GM12892 (cell line): ENCODE measurements at places on chromosomes 5 and 9.
A peak's percentile ranks its signal among the peaks of the same experiment; 100 is the strongest.

DNA sequence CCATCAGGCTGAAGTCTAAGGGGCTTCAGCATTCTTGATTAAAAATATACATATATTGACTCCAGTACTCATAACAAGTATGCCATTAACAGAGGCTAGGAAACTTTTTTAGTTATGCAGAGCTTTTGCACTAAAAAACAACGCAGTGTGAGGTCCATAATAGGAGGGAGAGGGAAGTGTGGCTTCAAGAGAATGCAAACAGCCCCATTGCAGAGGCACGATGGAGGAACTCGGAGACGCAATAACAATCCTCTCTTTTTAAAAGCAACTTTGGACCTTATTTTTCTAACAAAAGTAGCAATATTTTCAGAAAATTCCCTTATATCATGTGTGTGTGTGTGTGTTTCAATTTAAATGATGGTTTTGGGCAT, 150.0 kb upstream of the PTCH1 start:
- no peak for DNase-seq

- DNase-seq: no peak
Measured at GRCh38 chr5:170494041-170494440, 9.8 kb upstream of the KCNIP1 start.

- no peak for DNase-seq
Measured at GRCh38 chr5:58121391-58121790, 338.5 kb downstream of the PLK2 start.

DNA sequence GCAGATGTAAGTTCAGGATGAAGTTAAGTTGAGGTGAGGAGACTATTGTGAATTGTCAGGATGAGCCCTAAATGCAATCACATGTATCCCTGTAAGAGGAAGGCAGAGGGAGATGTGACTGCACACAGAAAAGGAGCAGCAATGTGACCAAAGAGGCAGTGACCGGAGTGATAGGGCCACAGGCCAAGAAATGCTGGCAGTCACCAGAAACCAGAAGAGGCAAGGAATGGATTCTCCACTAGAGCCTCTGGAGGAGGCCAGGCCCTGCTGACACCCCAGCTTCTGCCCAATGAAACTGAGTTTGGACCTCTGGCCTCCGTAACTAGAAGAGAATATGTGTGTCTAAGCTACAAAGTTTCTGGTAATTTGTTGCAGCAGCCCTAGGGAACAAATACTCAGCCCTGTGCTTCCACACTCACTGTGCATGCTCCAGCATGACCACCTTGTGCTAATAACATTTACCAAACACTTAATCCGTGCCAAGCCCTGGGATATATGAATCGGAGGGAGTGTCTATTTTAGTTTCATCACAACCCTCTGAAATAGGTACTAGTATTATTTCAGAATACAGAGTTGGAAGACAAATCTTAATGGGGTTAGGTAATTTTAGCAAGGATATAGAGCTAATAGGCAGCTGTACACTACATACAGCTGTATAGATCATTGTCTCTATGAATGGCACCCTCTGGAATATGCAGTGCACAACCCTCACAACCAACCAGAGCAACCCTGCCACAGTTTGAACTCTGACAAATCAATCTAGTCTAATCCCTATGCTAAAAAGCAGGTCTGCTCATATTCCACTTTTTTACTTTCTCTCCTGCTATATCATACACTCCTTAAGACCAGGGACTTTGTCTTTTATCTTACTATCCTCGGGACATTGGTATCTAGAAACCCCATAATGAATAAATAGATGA, 7.8 kb upstream of the GPX8 start:
- DNase-seq: no peak

DNA sequence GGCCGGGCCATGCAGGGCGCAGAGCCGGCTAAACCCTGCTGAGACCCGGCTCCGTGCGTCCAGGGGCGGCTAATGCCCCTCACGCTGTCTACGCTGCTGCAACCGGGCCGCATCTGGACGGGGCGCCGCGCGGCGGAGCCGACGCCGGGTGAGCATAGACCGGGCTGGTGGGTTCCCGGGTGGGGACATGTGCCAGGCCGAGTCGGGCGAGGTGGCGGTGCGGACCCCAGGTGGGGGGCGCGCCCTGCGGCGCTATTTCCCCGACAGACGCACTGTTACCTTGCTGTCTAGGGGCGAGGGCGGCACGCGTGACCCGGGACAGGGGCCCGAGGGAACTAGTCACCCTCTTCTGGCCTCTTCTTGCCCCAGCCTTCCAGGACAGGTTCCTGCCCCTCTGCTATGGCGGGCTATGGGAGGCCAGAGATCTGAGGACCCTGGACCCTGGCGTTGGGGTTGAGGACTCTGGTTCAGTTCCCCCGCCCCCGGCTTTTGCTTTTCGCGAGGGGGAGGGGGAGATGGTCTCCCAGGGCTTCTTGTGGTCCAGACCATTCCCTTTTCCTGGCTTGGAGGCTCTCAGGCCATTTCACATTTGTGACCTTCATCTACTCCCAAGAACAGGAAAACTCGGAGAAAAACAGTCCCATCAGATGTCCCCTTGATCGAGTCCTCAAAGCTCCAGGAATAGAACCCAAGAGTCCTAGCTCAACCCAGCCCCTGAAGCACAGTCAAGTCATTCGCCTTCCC, 536 bp downstream of the SLC27A4 start:
- DNase-seq: no peak

DNA sequence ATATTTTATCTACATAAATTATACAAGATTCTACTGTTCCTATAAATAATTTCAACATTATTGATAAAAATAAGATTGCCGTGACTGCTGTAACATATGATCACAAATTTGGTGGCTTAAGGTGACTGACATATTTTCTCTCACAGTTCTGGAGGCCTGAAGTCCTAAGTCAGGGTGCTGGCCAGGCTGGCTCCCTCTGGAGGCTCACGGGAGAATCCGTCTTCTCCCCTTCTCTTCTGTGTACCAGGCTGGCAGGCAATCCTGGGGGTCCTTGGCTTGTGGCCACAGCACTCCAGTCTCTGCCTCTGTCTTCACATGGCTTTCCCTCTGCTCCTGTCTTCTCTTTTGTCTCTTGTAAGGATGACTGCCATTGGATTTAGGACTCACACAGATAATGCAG, 31.7 kb upstream of the IRX2 start:
- no peak for DNase-seq

DNA sequence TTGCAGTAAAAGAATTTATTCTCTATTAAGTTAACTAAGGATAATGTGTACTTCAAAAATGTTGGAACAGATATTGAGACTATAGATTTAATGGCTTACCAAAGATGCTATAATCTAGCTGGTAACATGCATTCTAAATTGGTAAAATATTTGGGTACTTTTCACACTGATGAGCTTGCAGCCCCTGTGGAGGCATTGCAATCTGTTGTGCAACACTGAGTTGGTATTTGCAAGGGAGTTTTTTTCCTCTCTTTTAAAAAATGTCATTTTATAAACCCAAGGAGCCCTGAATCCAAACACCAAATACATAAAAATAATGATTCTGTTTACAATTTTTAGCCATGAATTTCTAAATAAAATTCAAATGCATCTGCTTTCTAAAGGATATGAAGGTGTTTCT, 944.8 kb downstream of the DTWD2 start:
- no peak for DNase-seq

DNA sequence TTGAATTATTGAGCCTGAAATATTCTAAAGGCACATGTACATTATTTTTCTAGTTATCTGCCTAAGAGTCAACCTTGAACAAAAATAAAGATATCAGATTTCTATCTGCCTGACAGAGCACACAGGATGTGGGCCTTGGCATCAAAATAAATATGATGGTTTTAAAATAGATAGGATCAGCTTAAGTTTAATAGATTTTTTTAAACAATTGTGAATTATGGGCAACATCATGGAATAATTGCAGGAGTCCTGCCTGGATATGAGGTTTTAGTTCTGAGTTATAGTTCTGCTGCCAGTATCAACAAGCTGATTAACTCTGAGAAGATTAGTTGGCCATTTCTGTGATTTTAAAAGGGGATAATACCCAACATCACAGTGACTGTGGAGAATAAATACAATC, 107.0 kb upstream of the PCA3 start:
- DNase-seq: no peak

DNA sequence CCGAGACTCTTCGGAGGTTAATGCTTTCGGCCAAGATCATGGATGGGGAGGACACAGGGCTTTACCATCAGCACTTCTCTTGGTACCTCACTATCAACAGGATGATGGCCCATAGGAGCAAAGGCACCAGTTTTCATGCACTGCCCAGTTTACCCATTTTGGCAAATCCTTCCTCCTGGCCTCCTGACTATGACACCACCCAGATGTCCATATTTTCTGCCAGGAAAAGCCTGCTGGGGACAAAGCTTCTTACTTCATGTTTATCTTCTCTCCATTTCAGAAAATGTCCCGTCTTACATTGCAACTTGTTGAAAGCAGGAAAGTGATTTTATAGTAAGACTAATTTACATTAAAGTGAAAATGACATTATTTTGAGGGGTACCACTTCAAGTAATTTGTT, 61.4 kb upstream of the GAS1 start:
- DNase-seq: no peak

DNA sequence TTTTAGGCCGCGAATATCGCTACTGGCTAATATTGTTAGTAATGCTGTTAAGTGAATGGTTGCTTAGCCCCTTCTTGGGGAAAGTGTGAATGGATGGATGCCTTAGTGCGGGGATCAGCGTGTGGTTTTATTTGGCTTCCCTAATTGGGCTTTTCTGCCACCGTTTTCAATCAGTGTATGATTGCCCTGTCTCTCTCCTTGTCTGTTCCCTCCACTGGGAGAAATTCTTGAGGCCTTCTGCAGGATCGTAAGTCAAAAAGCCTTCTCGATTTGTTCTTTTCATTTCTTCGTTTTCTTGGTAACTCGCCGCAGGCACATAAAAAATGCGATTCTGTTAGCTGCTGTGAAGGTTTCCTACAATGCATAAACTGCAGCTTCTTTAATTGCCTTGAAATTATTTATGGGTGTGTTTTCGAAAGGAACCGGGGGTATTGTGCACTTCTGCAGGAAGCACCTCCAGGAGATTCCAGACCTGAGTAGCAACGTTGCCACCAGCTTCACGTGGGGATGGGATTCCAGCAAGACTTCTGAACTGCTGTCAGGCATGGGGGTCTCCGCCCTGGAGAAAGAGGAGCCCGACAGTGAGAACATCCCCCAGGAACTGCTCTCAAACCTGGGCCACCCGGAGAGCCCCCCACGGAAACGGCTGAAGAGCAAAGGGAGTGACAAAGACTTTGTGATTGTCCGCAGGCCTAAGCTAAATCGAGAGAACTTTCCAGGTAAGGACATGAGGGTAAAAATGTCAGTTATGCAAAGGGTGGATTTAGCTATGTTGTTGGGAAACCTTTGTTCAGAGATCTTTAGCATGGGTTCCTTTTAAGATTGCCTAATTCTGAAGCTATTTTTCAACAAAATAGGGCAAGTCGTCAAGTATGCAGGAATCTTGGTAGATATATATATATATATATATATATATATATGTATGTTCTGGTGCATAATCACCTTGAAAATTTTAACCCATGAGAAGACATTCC, 700 bp downstream of the SKP2 start:
- no peak for DNase-seq

DNA sequence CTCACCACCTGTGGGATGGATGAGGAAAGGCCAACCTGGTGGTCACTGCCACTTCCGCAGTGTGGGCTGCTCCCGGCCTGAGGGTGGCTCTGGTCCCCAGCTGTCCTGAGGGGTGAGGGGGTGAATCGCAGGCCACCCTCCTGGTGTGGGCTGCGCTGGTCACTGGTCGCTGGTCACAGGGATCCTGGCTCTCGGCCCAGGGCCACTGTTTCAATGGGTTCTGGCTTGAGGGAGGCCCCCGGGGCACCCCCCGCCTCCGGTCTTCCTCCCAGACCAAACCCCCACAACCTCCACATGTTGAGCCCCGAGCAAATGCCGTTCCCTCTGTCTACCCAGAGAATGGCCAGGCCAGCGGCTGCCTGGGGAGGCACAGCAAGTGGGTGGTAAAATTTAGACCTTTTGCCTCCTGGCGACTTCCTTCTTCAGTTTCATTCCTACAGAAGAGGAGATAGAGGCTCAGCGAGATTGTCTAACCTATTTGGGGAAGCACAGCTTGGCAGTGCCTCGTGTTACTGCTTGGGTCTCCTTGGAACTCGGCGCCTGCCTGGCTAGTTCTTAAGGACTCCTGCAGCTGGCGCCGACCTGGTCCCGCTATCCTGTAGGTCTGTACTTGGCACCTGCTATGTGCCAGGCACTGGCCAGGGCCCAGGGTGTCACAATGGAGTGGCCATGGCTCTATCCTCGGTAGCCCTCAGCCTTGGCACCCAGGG, 48.2 kb downstream of the RXRA start:
- DNase-seq: no peak

GRCh38 chr9:110217656-110218099, 9.7 kb upstream of the C9orf152 start:
- DNase-seq: no peak

GRCh38 chr5:131589510-131590348, 45.3 kb downstream of the RAPGEF6 start:
- DNase-seq: peak; percentile 10
